ENCODE measurements at places on chromosomes 16 and 17.

DNA sequence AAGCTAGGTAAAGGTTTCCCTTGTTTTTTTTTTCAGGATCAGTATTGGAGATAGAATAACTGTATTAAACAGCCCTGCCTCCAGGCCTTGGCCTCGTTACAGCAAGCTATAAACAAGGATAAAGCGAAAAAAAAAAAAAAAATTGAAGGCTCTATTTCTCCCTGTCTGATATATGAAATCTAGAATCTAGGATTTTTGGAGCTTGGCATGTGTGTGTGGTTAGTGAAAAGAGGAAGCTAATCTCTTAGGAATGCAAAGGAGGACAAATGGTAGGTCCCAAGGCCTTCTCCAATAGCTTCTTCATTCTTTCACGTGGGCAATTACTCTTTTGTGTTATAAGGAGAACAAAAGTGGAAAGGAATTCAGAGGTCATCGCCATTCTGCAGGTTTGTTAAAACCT lies 470.3 kb downstream of the TMEM114 start:
- DNase-seq, result no peak

DNA sequence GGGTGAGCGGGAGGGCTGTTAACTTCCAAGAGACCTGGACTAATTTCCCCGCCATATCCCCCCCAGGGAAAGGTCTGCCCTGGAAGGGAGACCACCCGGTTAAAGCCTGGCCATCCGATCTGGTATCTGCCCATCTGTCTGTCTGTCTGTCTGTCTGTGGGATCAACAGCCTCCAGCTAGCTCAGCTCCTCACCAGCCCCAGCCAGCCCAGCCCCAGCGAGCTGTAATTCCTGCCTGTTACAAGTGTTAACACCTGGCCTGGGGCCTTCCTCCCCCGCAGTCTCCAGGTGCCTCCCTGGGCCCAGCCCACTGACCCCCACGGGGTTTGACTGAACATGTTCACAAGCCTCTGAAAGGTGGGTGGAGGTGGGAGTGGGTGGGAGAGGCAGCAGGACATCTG lies 4.0 kb downstream of the WNT3 start:
- DNase-seq, result no peak

DNA sequence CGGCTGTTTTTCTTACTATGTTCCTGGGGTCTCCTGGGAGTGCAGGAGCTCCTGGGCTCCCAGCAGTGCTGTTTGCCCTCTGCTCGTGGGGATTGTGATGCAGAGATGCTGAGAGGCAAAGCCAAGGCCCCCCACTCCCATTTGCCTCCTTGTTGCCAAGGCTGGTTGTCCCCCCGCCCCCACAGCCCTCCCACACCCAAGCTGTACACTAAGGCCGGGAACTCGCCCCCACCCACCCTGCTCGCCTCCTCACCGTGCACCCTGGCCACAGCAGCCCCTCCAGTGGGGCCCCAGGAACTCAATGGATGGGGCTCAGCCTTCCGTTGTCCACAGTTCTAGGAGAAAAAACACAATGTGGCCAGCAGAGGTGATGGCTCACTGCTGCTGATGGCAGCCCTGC lies 10.2 kb downstream of the NLRC3 start:
- DNase-seq, result no peak

DNA sequence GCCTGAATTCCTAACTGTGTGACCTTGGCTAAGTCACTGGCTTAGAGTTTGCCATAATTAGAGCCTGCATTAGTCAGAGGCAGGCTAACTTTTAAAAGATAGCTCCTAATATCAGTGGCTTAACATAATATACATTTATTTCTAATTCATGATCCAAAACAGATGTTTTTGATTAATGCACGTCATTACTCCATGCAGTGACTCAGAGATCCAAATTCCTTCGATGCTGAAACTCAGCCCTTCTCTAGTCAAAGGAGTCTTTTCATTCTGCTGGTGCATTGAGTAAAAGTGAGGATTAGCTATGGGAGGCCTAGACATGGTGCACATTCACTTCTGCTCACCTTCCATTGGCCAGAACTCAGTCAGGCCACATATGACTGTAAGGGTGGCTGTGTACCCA lies 49.8 kb downstream of the IRX3 start:
- no peak for DNase-seq

- DNase-seq, result no peak
These were observed 4.2 kb upstream of the SDK2 start for GRCh38 chr17:73648543-73648820.

- DNase-seq, result no peak
These were observed 257.0 kb upstream of the SDK2 start for GRCh38 chr17:73901249-73901648.

DNA sequence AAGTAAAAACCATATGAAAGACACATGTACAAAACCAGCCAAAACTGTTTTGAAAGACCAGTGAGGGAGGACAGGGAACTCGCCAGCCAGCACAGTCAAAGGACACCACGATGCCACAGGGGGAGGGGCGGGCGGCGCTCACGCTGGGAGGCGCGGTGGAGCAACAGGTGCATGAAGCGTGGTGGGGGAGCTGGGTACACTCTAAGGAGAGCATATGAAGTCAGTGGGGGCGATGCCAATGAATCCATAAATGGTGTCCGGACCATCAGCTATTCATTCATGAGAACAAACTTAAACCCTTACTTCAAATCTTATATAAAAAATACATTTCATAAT lies 101.0 kb upstream of the DNAH17 start:
- no peak for DNase-seq

DNA sequence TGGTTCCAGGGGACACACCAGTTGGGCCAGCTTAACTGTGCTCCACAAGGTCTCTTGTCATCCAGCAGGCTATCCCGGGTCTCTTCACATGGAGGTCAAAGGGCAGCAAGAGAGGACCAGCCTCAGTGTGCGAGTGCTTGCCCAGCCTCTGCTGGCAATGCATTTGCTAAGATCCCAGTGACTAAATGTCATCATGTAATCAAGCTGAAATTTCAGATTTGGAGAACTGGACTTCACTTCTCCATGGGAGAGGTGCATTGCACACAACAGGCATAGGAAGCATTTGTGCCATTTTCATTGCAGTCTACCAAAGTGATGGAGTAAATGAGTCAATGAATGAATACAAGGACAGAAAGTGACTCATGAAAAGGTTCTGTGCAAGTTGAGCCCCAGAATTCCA lies 51.2 kb upstream of the KDM8 start:
- no peak for DNase-seq

DNA sequence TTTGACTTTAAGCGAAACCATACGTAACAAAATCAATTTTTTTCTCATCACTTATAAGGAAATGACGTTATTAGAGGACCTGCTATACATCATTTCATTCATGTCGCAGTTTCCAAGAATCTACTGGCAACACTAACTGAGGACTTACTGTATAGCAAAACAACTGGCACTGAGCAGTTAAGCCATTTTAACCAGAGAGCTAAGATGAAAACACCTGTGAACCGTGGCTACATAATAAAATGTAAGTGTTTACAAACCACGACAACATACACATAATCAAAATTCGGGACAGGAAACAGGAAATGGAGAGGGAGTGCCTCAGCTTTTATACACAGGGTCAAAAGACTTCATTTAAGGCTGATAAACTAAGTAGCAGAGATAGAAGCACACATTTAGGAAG lies 29.5 kb downstream of the METTL16 start:
- DNase-seq, result no peak

All from thoracic aorta (tissue), 2 donors.